ENCODE measurements at places on chromosomes 16 and 17. TPM values are rescaled to one million over a fixed set of nuclear protein-coding genes. Genes with fewer than 3 reads are reported as not detected.

Gene SP2
- total RNA-seq: 15.8 TPM

Gene KRTAP3-2
- total RNA-seq: not detected

Gene CMTM2
- total RNA-seq: 0.47 TPM

Gene MT3
- total RNA-seq: 6.1 TPM

Gene ACTG1
- total RNA-seq: 347 TPM

Gene GCGR
- total RNA-seq: not detected

Gene GRAP
- 4.0 TPM for total RNA-seq

Gene ITGAD
- total RNA-seq: not detected

Gene PRKCA
- 5.0 TPM for total RNA-seq

Gene ATP1B2
- total RNA-seq: 5.3 TPM

Gene TAC4
- total RNA-seq: not detected

Gene EMC6
- total RNA-seq: 55.2 TPM

Gene TNFRSF13B
- total RNA-seq: not detected

Gene TK1
- 0.51 TPM for total RNA-seq

Gene METRNL
- total RNA-seq: 57.3 TPM

Gene MYO15B
- 75.8 TPM for total RNA-seq

Gene PRSS36
- 1.7 TPM for total RNA-seq

DNA sequence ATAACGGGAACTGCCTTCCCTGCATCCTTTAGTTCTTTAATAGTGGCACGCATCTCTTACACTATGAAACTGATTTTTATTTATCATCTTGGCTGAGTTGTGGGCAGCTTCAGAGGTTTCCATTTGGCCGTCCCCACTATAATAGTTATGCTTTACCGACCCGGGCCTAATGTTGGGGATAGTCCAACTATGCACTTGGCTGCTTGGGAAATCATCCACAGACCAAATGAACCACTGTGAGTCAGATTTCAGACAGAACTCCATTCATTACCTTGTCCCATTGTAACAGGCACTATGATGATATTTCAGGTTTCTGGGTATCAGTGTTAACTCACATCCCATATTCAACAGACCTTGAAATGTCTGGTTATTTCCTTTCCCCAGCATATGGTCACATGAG, 6.1 kb upstream of the SLFN5 start:
- DNase-seq: no peak

DNA sequence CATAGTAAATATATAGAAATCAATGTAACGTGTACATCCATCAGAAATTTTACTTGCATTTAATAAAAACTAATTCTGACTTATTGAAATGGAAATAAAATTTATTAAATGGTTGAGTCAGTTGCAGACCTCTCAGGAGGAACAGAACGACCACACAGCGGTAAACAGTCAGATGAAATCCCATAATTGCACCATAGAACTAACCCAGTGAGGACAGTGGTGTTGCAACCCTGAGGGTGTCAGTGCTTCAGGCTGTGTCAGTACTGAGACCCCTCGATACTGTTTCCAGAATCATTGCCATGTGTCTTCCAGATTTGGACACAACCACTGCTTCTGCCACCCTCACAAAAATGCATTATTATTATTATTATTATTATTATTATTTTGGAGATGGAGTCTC, 29.0 kb upstream of the SSTR2 start:
- no peak for DNase-seq

GRCh38 chr16:9125658-9126505, 34.4 kb downstream of the HAPSTR1 start:
- DNase-seq: no peak

DNA sequence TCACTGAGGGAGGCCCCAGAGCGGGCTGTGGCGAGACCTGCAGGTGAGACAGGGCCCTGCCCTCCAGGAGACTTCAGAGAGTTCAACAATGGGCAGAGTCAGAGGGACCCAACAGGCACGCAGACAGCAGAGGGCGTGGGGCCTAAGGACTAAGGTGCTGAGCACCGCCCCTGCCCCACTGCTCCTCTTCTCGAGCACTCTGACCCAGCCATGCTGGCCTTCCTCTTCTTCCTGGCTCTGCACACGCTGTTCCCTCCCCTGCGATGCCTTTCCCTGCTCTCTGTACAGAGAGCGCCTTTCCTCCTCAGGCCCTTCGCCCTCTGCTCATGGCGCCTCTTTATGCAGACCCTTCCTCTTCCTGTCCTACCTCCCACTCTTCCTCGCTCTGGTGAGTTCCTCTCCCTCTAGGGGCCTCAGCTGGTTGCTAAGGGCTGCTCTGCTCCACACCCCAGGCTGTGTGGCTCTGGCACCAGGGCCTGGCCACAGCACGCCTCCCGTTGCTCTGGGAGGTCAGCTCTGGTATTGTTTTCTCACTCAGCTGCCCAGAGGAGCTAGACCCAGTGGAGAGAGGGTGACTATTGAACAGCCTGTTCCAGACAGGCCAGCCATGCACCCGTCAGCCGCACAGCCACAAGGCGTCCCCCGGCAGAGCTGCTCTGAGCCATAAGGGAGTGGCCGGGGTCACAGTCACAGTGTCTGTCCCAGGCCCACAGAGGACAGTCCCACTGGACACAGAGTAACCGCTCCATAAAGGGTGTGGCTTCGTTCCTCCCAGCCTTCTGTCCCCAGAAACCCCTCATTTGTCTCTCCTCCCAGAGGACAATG, 13.6 kb upstream of the RASD1 start:
- no peak for DNase-seq

GRCh38 chr16:68197250-68197649, 38.7 kb downstream of the ESRP2 start:
- no peak for DNase-seq

DNA sequence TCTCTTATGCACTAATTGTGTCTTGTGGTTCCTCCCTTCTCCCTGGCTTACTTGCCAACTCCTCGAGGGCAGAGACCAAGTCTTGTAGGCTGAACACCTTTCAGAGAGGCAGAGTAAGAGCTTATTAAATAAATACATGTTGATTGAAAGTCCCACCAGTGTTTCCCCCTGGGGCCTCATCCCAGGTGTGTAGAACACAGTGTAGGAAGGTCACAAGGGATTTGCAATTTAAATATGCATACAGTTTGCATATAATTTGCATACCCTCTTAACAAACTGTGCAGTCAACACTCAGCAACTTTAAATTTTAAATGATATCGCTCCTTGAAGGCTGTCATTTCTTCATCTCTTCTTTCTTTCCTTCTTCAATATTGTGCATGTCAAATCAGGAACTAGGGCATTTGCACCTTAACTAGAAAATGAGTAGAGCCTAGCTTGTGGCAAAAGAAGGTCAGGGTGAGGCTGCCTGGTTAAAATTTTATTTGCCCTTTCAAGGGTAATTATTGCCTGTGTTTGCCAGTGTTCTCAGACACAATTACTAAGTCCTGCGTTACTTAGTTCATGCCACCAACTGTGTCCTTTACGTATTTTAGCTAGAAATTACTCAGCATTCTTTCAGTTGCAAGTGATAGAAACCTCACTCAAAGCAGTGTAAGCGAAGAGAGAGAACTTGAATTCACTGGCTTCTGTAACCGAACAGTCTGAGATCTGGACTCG, 465.7 kb downstream of the HAPSTR1 start:
- no peak for DNase-seq

DNA sequence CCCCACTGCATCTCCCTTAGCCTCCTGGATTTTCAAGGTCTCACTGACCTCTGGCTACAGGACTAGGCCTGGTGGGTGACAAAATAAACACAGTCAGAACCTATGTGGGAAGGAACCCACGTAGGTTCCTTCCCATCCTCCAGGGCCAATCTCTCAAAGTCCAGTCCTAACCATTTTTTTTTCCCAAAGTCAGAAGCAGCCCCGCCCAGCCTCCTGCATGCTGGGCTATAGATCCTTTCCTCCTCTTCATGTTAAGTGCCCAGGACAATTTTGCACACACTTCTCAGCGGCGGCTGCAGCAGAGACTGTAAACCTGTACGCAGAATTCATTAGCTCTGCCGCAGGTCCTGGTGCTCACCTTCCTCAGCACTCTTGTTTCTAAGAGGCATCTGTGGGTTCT, 285.8 kb downstream of the NPIPA8 start:
- DNase-seq: no peak

- DNase-seq: no peak
Measured at GRCh38 chr17:63294776-63295175, 151.3 kb downstream of the CYB561 start.

- DNase-seq: peak; percentile 24
Measured at GRCh38 chr17:56172517-56172982, 19.3 kb downstream of the ANKFN1 start.

- DNase-seq: no peak
Measured at GRCh38 chr17:1474402-1475189, 17.9 kb downstream of the MYO1C start.

- no peak for DNase-seq
Measured at GRCh38 chr16:49600976-49601375, 227.4 kb downstream of the C16orf78 start.

GRCh38 chr16:81616321-81617020, 162.6 kb upstream of the PLCG2 start:
- DNase-seq: peak; percentile 89

GRCh38 chr17:8861495-8862181, 5.8 kb downstream of the PIK3R6 start:
- DNase-seq: no peak

DNA sequence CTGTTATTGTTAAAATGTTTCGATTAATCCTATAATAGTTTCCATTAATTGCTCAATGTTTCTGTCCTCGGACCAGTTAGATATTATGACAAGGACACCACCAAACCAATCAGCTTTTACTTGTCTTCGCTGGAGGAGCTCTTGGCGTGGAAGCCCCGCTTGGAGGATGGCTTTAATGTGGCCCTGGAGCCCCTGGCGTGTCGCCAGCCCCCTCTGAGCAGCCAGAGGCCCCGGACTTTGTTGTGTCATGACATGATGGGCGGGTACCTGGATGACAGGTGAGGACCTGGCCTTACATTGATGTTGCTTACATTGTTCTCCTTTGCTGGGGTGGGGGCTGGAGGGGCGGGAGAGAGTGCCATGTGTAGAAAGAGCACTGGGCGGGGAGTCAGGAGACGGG, 3.0 kb downstream of the ENGASE start:
- no peak for DNase-seq

- DNase-seq: no peak
Measured at GRCh38 chr16:85498607-85499006, 114.5 kb upstream of the GSE1 start.

DNA sequence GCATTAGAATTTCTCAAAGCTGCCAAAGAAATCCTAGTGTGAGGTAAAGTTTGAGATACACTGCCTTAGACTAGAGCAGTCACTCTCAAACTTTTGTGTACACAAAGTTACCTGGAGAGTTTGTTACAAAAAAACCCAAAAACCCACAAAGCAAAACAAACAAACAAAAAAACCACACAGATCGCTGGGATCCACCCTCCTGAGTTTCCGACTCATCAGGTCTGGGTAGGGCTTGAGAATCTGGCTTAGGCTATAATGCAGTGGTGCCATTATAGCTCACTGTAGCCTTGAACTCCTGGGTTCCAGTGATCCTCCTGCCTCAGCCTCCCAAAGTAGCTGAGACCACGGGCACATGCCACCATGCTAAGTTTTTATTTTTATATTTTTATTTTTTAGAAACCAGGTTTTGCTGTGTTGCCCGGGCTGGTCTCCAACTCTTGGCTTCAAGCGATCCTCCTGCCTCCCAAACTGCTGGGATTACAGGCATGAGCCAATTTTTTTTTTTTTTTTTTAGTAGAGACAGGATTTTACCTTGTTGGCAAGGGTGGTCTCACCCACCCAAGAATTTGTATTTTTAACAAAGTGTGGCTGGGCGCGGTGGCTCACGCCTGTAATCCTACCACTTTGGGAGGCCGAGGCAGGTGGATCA, 22.3 kb upstream of the SMG1 start:
- no peak for DNase-seq

- no peak for DNase-seq
Measured at GRCh38 chr16:1687427-1688316, 9.6 kb downstream of the JPT2 start.

DNA sequence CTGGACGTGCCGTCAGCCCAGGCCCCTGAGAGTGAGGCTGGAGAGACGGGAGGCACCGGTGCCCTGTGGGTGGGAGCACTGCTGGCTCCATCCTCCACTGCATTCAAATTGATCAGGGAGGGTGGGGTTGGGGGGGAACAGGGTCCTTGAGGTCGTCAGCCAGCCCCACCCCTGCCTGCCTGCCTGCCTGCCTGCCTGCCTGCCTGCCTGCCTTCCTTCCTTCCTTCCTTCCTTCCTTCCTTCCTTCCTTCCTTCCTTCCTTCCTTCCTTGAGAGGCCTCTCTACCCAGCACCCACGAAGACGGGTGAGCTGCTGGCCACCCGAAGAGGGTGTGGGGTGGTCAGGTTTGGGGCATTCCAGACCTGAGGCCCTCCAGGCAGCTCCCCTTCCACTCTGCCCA, 16.0 kb downstream of the BAHCC1 start:
- no peak for DNase-seq

DNA sequence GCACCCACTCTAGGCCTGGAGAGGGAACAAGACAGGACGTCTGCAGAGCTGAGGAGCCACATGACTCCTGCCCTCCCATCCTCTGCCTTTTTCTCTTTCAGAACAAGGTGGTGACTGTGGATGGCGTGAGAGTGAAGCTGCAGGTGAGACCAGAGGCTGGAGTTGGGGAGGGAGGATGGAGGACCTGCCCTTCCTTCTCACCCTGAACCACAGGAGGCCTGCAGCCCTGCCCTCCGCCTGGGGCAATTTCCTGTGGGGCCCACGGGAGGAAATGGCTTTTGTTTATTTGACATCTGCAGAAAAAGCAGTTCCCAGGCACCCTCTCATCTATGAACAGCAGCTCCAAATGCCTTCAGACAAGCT, 5.1 kb downstream of the RAB37 start:
- no peak for DNase-seq

- no peak for DNase-seq
Measured at GRCh38 chr17:82957961-82958561, 118.2 kb upstream of the ZNF750 start.

GRCh38 chr16:83270640-83271039, 537.1 kb upstream of the HSBP1 start:
- DNase-seq: no peak

GRCh38 chr16:89473136-89473712, 17.1 kb downstream of the ANKRD11 start:
- no peak for DNase-seq

DNA sequence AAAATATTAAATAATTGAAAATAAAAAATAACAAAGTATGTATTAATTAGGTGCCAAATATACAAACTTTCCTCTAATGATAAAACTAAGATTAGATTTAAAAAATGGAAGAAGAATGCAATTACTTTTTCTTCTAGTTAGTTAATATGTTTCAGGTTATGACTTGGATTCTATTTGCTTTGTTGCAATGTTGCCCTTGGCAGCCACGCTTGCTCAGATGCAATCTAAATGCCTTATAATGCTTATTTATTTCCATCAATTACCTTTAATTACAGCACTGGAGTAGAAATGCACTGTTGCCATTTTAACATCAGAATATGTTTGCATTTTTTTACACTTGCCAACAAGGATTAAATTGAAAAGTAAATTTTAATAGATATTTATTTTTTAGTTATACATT, 263.9 kb downstream of the CNTNAP4 start:
- no peak for DNase-seq

DNA sequence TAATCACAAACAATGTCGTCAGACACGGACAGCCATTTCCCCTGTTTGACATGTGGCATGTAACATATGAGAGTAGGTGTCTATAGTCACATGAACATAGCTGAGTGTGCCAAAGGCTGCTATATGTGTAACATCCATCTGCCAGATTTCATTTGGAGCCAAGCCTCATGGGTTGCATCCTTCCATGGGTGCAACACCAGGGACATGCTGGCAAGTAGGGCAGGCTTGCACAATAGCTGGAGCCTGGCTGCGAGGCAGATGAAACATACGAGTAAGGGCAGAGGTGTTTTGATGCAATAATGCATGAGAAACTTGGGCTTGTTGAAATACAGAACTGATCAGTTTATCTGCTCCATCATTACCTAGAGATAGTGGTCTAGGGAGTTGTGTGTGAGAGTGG, 9.0 kb upstream of the ZNF689 start:
- DNase-seq: no peak

- DNase-seq: no peak
Measured at GRCh38 chr17:80885947-80886582, 105.6 kb upstream of the CHMP6 start.

All from right cardiac atrium (tissue), 5 donors.